Fibroblast of skin of right biceps (primary cell): ENCODE measurements at places on chromosomes 2 and 18.

DNA sequence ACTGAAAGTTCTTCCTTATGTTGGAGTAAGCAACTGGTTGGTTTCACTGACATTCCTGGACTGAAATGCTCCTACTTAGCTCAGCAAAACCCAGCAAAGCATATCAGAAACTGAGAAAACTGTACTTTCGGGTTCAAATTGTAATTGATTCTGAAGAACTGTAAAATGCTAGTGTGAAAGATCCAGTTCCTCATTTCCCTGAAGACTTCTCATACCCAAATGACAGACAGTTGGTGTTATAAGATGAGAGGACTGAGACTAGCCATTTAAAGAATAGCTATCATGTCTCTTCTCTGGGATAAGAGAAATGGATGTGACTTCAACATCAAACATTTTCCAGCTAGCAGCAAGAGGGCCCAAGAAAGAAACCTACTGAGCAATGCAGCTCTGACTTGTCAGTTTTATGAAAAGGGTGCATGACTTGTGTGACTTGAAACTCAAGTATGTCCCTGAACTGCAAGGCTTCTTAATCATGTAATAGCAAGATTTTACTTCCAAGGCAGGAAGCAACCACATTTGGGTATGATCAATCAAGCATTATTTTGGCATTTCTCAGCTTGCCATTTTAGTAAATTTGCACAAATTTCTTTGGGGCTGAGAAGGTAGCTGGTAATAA, 420.3 kb upstream of the MMADHC start:
- peak; percentile 23 for DNase-seq

DNA sequence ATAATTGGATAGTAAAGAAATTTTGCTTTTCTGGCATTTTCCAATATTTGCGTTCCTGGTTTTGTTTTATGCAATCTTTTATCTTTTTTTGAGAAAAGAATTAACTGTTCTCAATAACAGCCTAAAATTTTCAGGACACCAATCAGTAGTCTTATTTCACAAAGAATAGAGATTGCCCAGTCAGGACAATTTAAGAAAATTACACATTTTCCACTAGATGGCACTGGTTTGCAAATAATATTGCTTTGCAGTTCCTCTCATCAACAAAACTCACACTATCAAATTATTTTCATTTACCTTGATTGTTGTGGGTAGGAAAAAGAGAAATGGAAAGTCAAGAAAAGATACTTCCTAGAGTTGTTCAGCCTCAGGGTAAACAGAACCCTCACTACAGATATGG, 2.4 kb upstream of the RBM45 start:
- peak; percentile 35 for DNase-seq

GRCh38 chr2:191646163-191646902, 31.6 kb upstream of the NABP1 start:
- no peak for DNase-seq

- DNase-seq: no peak
These were observed 239.0 kb downstream of the OSR1 start for GRCh38 chr2:19119326-19120001.

GRCh38 chr18:12694032-12694431, 8.5 kb downstream of the CEP76 start:
- DNase-seq: no peak

GRCh38 chr2:12684471-12684936, 32.2 kb upstream of the TRIB2 start:
- DNase-seq: peak; percentile 71

GRCh38 chr2:170812710-170813600, 3.7 kb upstream of the GAD1 start:
- peak; percentile 86 for DNase-seq

DNA sequence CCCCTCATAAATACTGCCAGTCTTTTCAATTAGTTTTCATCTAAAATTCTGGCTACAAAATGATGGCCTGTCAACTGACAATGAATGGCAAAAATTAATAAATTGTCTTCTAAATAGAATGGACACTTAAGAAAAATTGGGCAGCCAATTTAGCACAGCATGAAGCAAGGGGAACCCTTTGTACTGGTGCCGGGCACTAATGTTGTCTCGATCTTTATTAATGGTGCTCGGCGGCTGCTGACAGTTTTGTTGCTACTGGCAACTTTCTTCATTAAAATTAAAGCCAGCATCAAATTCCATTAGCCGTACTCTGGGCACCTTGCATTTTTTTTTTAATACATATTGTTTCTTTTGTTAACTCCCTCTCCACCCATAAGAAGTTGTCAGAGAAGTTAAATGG, 309.3 kb downstream of the GBX2 start:
- no peak for DNase-seq

DNA sequence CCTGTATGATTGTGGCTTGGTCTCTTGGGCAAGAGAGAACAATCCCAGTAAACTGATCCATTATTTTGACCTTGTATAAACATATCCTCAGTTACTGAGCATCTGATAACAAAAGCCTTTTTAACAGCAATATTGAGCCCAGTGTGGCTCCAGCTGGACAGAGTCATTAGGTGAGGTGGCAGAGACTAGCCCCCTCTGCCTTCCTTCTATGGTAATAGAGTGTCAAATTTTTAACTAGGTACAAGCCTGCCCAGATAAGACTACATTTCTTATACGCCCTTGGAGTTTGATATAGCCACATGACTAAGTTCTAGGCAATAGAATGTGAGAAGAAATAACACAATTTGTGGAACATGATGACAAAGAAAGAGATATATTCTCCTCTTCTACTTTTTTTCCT, 56.2 kb downstream of the HNMT start:
- DNase-seq: no peak

- DNase-seq: no peak
These were observed 752.8 kb upstream of the CELF4 start for GRCh38 chr18:38318416-38318815.

GRCh38 chr2:172096626-172097547, 5.8 kb downstream of the DLX2 start:
- peak; percentile 86 for DNase-seq

GRCh38 chr2:47321411-47322031, 81.4 kb upstream of the MSH2 start:
- DNase-seq: peak; percentile 57

- no peak for DNase-seq
These were observed 26.6 kb upstream of the ACVR1 start for GRCh38 chr2:157902692-157903091.

DNA sequence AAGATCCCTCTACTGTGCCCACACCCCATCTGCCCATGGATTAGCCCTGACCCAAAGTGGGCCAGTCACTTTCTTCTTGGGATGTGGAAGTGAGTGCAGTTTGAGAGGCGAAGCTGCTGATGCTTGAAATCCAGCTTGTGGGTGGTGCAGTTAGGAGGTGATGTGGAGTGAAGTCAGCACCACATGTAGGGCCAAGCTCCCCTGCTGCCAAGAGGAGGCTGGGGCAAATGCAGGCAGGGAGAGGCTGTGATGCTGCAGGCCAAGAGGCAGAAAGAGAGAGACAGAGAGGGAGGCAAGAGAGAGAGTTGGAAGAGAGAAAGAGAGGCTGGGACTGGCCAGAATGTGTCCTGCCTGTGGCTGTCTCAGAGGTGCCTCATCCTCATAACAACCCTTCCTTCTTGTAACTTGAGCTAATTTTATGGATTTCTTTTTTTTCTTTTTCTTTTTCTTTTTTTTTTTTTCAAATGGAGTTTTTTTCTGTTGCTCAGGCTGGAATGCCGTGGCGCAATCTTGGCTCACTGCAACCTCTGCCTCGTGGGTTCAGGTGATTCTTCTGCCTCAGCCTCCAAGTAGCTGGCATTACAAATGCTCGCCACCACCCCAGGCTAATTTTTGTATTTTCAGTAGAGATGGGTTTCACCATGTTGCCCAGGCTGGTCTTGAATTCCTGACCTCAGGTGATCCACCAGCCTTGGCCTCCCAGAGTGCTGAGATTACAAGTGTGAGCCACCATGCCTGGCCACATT, 35.3 kb upstream of the CAB39 start:
- DNase-seq: no peak
